Epithelial cell of alveolus of lung (primary cell): ENCODE measurements at places on chromosomes 11 and 22. TPM values are rescaled to one million over a fixed set of nuclear protein-coding genes. Genes with fewer than 3 reads are reported as not detected.

The CNGA4 gene
- total RNA-seq, result 0.16 TPM in 1 of 2 replicates, not detected in the other

The ADORA2A gene
- 0.26 and 7.0 TPM in 2 replicates for total RNA-seq

The PHOX2A gene
- total RNA-seq, result not detected in 2 replicates

The PDGFD gene
- total RNA-seq, result 7.2 and 8.9 TPM in 2 replicates

The MMP27 gene
- not detected in 2 replicates for total RNA-seq

The OR52A1 gene
- total RNA-seq, result not detected in 2 replicates

The UPK2 gene
- total RNA-seq, result not detected in 2 replicates

The SYT7 gene
- 1.5 and 1.8 TPM in 2 replicates for total RNA-seq

The SPCS2 gene
- 35.3 and 49.0 TPM in 2 replicates for total RNA-seq

The PPP6R2 gene
- total RNA-seq, result 34.5 and 36.1 TPM in 2 replicates

The SVIP gene
- 3.0 and 6.2 TPM in 2 replicates for total RNA-seq

The ELF5 gene
- not detected in 2 replicates for total RNA-seq

The MYRF gene
- total RNA-seq, result 3.0 and 7.6 TPM in 2 replicates
